IMR-90 (cell line): ENCODE measurements at places on chromosomes 3 and 15.

- peak; percentile 77 for DNase-seq
- H3K27me3 ChIP-seq = no peaks in the 10 kb centered on the region
- H3K36me3 ChIP-seq = no peaks in the 10 kb centered on the region
- H3K4me1 ChIP-seq = peaks cover 11% of the 10 kb centered on the region
- H3K27ac ChIP-seq = no peak overlapping the region
- no peak overlapping the region for H3K4me3 ChIP-seq
These were observed 17.8 kb upstream of the NR2E3 start for GRCh38 chr15:71792521-71792920.

- H3K36me3 ChIP-seq = peaks cover 67% of the 10 kb centered on the region
- no peak for DNase-seq
- H3K27ac ChIP-seq = no peak overlapping the region
- no peak overlapping the region for H3K4me3 ChIP-seq
These were observed 83.0 kb downstream of the VGLL4 start for GRCh38 chr3:11560746-11561145.

DNA sequence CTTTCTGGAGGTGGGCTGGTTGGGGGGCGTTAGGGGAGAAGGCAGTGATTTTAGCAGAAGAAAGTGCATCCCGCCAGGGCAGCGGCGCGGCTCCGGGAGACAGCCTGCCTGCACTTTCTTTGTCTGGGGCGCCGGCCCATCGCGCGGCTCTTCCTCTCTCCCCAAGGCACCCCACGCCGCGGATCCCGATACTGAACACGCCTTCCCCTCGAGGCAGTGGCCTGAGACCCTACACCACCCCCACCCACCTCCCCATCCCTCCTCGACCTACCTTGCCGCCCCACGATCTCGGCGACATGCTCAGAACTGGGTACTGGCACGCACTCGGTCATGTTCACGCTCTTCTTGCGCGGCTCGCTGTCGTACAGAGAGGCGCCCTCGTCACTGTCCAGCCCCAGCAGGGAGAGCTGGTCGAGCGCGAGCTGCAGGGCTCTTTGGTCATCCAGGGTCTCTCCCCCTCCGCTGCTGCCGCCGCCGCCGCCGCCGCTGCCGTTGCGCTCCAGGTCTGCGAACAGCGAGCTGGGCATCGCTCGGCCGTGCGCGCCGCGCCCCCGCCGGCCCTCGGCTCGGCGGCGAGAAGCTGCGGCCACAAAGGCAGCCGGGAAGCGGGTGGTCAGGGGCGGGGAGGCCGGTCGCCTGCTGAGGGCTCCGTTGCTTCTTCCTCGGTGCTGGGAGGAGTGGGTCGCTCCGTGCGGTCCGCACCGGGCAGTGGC, 483 bp downstream of the MEX3B start:
- peak overlapping the region; percentile 92 for H3K4me3 ChIP-seq
- no peaks in the 10 kb centered on the region for H3K27me3 ChIP-seq
- H3K27ac ChIP-seq = peak overlapping the region; percentile 90
- H3K4me1 ChIP-seq = peaks cover 6% of the 10 kb centered on the region
- H3K36me3 ChIP-seq = peaks cover 14% of the 10 kb centered on the region; the same call in 1 of the 2 replicates

DNA sequence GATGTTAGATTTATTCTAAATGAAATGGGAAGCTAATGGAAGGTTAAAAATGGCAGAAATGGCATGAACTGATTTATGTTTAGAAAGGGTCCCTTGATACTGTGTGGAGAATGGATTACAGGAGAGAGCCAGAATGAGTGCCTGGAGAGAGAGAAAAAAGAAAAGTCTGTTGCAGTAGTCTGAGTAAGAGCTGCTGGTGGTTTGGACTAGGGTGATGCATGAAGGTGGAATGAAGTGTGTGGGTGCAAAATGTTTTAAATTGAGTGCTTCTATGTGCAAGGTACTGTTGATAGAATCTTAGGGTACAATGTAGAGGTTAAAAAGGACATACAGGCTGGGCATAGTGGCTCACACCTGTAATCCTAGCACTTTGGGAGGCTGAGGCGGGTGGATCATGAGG, 11.4 kb upstream of the MGA start:
- peaks cover 2% of the 10 kb centered on the region; the same call in 1 of the 2 replicates for H3K4me1 ChIP-seq
- H3K4me3 ChIP-seq = no peak overlapping the region
- no peaks in the 10 kb centered on the region for H3K36me3 ChIP-seq
- no peak overlapping the region for H3K27ac ChIP-seq
- H3K27me3 ChIP-seq = no peaks in the 10 kb centered on the region

DNA sequence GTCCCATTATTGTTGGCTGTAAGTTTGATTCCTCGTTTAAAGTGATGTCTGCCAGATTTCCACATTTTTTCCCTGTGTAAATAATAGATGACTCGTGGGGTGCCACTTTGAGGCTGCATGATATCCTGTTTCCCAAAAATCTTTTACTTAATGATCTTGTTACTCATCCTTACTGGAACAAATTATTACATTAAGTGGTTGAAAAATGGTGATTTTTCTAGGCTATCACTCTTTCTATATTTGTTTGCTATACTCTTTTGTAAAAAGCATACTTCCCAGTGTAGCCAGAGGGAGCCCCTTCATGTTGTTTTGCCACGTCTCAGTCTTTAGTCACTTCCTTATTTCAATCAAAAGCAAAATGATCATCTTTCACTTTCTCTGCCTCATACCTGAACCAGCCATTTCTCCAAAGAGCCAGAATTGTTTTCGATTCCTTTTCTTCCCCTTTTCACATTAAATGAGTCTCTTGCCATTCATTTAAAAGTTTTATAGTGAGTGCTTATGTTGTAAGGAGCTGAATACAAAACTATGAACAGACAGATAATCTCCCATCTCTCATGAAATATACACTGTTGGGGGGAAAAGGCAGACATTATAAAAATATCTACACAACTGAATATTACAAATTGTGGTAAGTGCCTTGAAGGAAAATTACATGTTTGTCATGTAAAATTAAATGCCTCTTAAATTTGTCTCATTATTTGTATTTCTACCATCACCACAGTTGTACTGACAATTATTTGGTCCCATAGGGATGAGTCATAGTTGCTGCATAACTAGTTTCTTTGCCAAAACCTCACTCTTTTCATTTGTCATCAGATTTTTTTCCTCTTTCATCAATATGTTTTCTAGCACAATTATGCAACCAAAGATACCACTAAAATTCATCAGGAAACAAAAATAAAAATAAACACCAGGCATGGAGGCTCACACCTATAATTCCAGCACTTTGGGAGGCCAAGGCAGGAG, 41.5 kb downstream of the ADGRG7 start:
- DNase-seq = peak; percentile 54
- H3K36me3 ChIP-seq = no peaks in the 10 kb centered on the region
- no peaks in the 10 kb centered on the region for H3K4me1 ChIP-seq
- H3K27me3 ChIP-seq = peaks cover 2% of the 10 kb centered on the region; the same call in 1 of the 2 replicates

DNA sequence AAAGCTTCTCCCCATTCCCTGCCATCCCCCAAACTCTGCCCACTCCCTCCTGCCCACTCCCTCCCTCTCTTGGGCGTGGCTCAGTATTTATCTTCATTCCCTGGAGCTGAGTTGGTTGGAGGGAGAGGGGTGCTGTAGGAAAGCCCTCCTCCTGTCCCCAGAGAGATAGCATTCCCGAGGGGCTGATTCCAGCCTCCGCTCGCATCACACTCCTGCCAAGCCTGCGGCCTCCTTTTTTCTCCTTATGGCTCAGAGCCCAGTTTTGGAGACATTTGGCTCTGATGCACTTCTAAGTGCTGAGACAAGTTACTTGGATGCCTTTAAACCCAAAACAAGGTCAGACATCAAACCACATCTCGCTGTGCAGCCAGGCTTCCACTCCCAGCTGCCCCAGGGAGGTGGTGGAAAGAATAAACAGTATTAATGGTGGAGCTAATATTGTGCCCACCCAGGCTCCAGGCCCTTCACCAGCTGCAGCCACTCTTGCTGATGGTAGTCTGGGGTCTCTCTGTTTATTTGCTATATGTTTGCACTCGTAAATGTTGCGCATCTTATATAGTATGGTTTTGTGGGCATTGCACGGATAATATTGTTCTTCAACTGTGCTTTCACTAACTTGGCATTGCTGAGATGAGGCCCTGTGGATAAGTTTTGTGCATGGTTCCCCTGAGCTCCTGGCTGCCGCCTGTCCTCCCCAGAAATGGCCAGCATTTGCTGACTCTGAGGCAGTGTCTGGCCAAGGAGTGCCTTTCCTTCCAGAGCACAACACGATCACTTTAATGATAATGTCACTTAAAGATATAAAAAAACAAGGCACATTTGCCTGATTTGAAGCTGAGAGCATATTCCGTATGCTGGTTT, 157.2 kb downstream of the LRRC28 start:
- no peak overlapping the region for H3K4me3 ChIP-seq
- peak; percentile 86 for DNase-seq
- H3K4me1 ChIP-seq = peaks cover 10% of the 10 kb centered on the region
- no peaks in the 10 kb centered on the region for H3K36me3 ChIP-seq
- H3K27me3 ChIP-seq = no peaks in the 10 kb centered on the region

GRCh38 chr3:184042617-184043016, 10.2 kb upstream of the HTR3C start:
- no peak for DNase-seq
- no peaks in the 10 kb centered on the region for H3K36me3 ChIP-seq
- no peaks in the 10 kb centered on the region for H3K4me1 ChIP-seq
- no peak overlapping the region for H3K27ac ChIP-seq
- H3K4me3 ChIP-seq = no peak overlapping the region
- peaks cover 23% of the 10 kb centered on the region for H3K27me3 ChIP-seq

GRCh38 chr15:39602143-39602542, 21.3 kb downstream of the THBS1 start:
- no peak for DNase-seq
- no peaks in the 10 kb centered on the region; the same call in 1 of the 2 replicates for H3K36me3 ChIP-seq
- H3K27ac ChIP-seq = no peak overlapping the region
- H3K4me1 ChIP-seq = peaks cover 2% of the 10 kb centered on the region; the same call in 1 of the 2 replicates
- H3K27me3 ChIP-seq = no peaks in the 10 kb centered on the region
- no peak overlapping the region for H3K4me3 ChIP-seq

DNA sequence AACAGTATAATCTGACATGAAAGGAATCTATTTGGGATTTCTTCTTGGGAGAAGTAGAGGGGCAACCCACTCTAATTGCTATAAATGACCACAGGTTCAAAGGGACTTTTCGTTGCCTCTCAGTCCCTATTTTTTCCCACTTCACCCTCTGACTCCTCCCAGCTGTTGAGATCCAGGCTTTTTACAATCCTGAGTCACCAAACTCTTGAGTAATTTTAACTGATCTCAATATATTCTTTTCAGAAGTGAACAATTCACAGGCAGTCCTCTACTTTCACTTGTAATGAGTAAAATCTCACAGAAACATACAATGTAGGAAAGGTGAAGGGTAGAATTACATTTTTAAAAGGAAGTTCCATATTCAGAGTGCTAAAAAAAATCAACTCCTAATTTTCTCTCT, 44.6 kb downstream of the EIF4E3 start:
- peak; percentile 79 for DNase-seq
- H3K36me3 ChIP-seq = no peaks in the 10 kb centered on the region
- H3K4me3 ChIP-seq = no peak overlapping the region
- H3K27me3 ChIP-seq = no peaks in the 10 kb centered on the region
- H3K27ac ChIP-seq = peak overlapping the region; percentile 27; the same call in 1 of the 2 replicates

DNA sequence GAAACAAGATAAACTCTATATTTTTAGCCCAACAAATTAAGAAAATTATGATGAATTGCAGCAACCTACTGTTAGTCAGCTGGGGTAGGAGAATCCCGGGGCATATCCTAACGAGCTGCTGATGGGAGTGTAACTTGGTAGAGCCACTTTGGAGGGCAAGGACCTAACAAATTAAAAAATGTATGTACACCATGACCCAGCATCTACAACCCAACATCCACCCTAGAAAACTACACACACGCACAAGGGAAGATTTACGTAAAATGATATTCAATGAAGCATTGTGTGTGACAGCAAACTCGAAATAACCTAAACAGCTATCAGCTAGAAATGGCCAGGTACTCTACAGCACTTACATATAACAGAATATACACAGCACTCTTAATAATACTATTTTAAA, 1.9 kb downstream of the BCL2A1 start:
- H3K4me3 ChIP-seq = no peak overlapping the region

DNA sequence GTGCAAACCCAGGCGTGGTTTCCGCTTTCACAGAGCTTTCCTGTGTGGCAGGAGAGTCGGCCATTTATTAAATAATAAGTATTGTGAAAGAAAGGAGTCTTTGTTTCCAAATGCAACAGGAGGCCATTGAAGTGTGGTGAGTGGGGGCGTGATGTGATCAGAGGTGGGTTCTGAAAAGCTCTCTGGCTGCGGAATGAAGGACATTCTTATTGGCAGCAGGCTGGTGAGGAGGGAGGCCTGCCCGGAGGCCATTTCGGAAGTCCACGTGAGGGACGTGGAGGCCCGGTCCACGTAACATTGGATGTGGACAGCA, 11.1 kb downstream of the ARNT2 start:
- H3K4me1 ChIP-seq = peaks cover 11% of the 10 kb centered on the region
- DNase-seq = no peak
- no peak overlapping the region for H3K4me3 ChIP-seq

DNA sequence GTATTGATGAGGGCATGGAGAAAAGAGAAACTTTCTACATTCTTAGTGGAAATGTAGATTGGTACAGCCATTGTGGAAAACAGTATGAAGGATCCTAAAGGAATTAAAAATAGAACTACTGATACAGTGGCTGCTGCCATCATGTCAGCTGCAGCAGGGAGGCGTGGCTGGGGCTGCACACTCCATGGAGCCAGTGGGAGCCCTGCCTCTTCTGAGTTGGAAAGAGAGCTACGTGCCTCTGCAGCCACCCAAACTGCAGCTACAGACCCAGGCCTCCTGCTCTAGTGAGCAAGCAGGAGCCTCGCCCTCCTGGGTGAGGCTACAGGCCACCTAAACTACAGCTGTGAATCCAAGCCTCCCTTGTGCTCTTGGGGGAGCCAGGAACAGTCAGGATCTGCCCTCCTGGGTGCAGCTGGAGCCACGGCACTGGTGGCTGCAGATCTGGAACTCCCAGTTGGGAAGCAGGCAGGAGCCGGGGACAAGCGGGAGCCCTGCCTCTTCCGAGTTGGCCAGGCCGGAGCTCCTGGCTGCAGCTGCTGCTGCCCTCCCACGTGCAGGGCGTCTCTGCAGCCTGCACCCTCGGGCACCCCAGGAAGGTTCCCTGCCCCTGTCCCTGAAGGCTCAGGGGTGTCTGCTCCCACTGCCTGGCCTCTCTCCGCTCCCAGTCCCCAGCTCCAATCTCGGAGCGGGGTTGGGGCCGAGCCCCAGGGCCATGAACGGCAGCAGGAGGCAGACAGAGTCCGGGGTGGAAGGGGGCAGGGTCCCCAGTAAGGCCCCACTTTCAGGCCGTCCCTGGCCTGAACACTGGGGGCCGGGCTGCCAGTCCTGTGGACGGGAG, 64.5 kb downstream of the THBS1 start:
- H3K4me1 ChIP-seq = peaks cover 6% of the 10 kb centered on the region; the same call in 1 of the 2 replicates
- H3K36me3 ChIP-seq = no peaks in the 10 kb centered on the region
- no peak overlapping the region for H3K27ac ChIP-seq

- H3K36me3 ChIP-seq = no peaks in the 10 kb centered on the region
- no peak overlapping the region for H3K27ac ChIP-seq
- DNase-seq = peak; percentile 80
- no peak overlapping the region for H3K4me3 ChIP-seq
- peaks cover 39% of the 10 kb centered on the region for H3K27me3 ChIP-seq
- H3K4me1 ChIP-seq = no peaks in the 10 kb centered on the region; the same call in 1 of the 2 replicates
These were observed 3.5 kb downstream of the CCK start for GRCh38 chr3:42262525-42262924.

GRCh38 chr3:69541711-69542088, 155.8 kb upstream of the FRMD4B start:
- H3K27me3 ChIP-seq = peaks cover 25% of the 10 kb centered on the region
- H3K36me3 ChIP-seq = no peaks in the 10 kb centered on the region
- no peaks in the 10 kb centered on the region for H3K4me1 ChIP-seq
- H3K4me3 ChIP-seq = no peak overlapping the region
- no peak overlapping the region for H3K27ac ChIP-seq
- DNase-seq = no peak
